ENCODE measurements at places on chromosomes 6 and 20. TPM values are rescaled to one million over a fixed set of nuclear protein-coding genes. Genes with fewer than 3 reads are reported as not detected.

The KCNB1 gene
- total RNA-seq, result 0.10 TPM

The CGAS gene
- 22.7 TPM for total RNA-seq

The MYB gene
- total RNA-seq, result 2.8 TPM

The SDC4 gene
- total RNA-seq, result not detected

The FRMD1 gene
- total RNA-seq, result not detected

The OPRM1 gene
- total RNA-seq, result not detected

The DAAM2 gene
- not detected for total RNA-seq

The CCM2L gene
- total RNA-seq, result 0.20 TPM

The PRR18 gene
- total RNA-seq, result 0.10 TPM

The SIRPB1 gene
- total RNA-seq, result 1.1 TPM

The C4B gene
- 5.3 TPM for total RNA-seq

The FAM209B gene
- total RNA-seq, result 1.5 TPM

The WFDC10B gene
- not detected for total RNA-seq

The STX11 gene
- total RNA-seq, result 26.4 TPM

Data from activated B cell treated with CpG ODN at 0.5 μM for 24 hours (primary cell).